ENCODE measurements at places on chromosomes 13 and 19.

- DNase-seq = no peak
These were observed 65.2 kb upstream of the LRCH1 start for GRCh38 chr13:46487748-46488147.

DNA sequence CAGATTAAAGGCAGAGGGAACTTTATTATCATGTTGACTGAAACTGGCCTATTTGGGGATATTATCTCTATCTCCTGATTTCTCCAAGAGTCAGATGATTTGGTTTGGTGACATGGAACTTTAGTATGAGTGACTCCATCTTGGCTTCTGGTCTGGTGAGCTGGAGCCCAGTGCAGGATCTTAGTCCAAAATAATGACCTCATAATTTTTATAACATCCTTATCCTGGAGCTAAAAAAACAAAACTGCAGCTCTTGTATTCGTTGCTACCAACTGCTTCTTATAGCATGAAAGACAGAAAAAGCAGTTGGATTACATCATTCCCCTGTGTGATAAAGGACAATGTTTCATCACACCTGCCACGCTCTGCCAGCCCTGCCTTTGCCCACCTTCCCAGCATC is 39.3 kb upstream of the RNF17 start:
- no peak for DNase-seq

GRCh38 chr13:95552539-95553441 is at the start of gene CLDN10:
TSS of gene CLDN10 (plus strand) at chr13:95552720. CDS start at chr13:95552754, 34 bp downstream.
- DNase-seq = peak; percentile 32

- no peak for DNase-seq
These were observed 16.8 kb downstream of the ADGRE2 start for GRCh38 chr19:14761607-14762006.

- no peak for DNase-seq
These were observed 230.2 kb downstream of the TSHZ3 start for GRCh38 chr19:31118986-31119385.

GRCh38 chr13:66348745-66349690 is 881.1 kb downstream of the PCDH9 start:
- no peak for DNase-seq
